ENCODE measurements at places on chromosomes 7 and 10.

- no peak for DNase-seq
Observed at GRCh38 chr7:48296966-48297365, 125.7 kb downstream of the ABCA13 start.

DNA sequence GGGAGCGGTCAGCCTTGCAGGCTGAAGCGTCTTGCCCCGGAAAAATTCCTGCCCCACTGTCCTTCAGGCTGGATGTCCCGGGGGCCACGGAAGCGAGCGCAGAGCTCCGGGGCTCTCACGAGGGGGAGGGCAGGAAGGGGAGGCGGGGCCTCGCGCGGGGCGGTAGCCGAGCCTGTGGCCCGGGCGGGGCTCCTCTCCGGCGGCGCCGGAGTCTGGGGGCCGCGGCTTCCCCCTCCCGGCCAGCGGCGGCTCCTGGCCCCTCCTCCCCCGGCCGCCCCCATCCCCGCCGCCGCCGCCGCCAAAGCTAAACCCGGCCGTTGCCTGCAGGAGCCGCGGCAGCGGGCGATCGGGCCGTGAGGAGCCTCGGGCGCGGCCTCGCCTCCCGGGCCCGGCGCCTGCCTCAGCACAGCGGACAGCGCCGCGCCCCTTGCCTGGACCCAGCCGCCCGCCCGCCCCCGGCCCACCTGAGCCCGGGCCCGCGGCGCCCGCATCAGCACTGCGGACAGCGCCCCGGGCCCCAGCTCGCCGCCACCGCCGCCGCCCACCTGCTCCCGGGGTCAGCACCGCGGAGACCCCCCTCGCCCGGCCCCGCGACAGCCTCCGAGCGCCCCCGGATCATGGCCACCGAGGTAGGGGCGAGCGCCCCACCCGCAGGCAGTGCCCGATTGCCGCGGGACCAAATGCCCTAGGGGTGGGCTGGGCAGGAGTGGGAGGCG lies at the start of gene GOLGA7B:
TSS of gene GOLGA7B (plus strand) at position 157 of the 716 bp plus-strand sequence. CDS start at position 618, 461 bp downstream.
- peak; percentile 39 for DNase-seq

- DNase-seq = no peak
Observed at GRCh38 chr10:43199684-43200537, 61.7 kb downstream of the CSGALNACT2 start.

GRCh38 chr10:14624600-14624999 lies 150.1 kb downstream of the FAM107B start:
- no peak for DNase-seq

DNA sequence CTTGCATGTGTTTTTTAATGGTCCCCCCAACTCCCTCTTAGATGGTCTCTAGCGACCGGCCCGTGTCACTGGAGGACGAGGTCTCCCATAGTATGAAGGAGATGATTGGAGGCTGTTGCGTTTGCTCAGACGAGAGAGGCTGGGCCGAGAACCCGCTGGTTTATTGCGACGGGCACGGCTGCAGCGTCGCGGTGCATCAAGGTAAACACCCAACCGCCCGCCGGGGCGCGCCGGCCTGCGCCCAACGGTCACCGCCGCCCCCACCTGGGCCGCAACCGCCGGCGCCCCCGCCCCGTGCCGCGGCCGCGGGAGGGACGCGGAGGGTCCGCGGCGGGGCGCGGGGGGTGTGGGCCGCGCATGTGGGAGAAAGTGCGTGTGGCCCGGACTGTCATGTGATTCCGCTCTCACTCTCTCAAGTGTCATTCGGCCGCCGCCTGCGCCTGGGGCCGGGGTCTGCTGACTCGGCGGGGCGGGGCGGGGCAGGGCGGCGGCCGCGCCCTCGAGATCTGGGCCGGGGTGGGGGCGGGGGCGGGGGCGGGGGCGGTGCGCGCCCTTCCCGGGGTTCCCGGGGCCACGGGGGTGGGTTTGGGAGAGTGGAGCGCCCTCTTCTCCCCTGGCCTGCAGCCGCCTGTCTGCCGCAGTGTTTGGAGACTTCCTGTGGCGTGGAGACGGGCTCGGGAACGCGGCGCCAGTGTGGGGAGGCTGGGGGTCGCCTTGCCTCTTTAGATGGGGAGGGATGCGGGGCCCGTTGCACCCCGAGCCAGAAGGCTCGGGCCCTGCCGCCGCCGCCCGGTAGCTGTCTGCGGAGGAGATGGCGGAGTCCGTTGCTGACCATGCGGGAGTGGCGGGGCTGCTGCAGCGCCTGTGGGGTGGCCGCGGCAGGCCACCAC lies 817 bp downstream of the MLLT10 start:
- DNase-seq = peak; percentile 36

GRCh38 chr10:62037890-62038608 lies 136.6 kb downstream of the ARID5B start:
- no peak for DNase-seq

DNA sequence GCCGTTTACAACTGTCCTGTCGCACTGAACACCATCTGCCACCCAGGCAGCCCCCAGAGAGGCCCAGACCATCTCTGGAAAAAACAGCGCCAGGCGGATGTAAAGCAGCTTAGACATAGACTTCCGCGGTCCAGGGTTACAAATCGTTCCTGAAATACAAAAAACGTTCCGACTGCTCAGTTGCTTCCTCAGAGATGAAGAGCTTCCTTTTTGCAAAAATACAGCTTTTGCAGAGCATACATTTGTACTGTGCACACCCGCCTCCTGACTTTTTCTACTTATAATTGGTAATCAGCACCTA lies 11.4 kb downstream of the DAGLB start:
- DNase-seq = no peak

GRCh38 chr7:158959021-158959717 lies 102.8 kb downstream of the DYNC2I1 start:
- DNase-seq = no peak
